ENCODE measurements at places on chromosomes 7 and 10. TPM values are rescaled to one million over a fixed set of nuclear protein-coding genes. Genes with fewer than 3 reads are reported as not detected.

TRPV5 gene
- total RNA-seq, result not detected

PDK4 gene
- 0.23 TPM for total RNA-seq

CAMK1D gene
- total RNA-seq, result 10.6 TPM

TAS2R5 gene
- 1.5 TPM for total RNA-seq

FKBP6 gene
- 0.19 TPM for total RNA-seq

PLEKHA8 gene
- total RNA-seq, result 42.0 TPM

CPEB3 gene
- 1.9 TPM for total RNA-seq

NEUROG3 gene
- 0.31 TPM for total RNA-seq

TSPAN12 gene
- 17.9 TPM for total RNA-seq

Measured in H1 (cell line).